Hematopoietic multipotent progenitor cell treated with erythropoietin and hydrocortisone succinate and interleukin-3 and kit ligand, for 4 days (in vitro differentiated cells): ENCODE measurements at places on chromosomes 16 and 17.

DNA sequence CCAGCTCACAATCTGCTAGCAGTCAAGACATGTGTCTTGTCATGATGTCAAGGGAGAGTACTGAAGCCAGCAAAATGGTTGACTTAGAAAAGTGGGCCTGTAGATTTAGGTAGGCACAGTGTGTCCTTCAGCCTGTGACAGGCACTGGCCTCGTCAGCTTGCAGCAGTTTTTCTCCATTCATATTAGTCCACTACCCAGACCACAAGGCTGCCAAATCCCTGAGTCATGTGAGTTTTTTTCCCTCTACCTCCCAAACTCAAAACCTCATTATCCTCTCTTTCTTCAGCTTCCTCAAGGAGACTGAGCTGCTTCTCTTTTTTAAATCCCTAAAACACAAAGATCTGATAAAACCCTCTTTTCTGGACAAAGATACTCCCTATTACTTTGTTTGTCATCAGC, 102.6 kb upstream of the HS3ST3A1 start:
- no peak for DNase-seq

DNA sequence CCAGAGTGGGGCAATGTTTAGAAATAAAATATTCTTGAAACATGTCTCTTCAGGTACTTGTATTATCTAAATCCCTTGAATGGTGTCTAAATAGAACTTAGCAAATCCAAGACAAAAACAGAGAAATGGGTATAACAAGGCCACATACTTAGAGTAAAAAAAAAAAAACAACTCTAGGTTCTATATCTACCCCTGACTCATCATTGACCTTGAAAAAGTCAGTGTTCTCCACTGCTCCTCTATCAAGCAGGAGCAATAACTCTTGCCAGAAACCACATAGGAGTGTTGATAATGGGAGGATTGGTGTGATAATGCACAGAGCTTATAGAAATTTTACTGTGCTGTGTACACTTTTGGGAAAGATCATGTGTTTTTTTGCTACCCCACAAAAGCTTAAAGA, 296.6 kb upstream of the PMFBP1 start:
- peak; percentile 31 for DNase-seq

GRCh38 chr17:69342896-69343644, 16.1 kb upstream of the ABCA5 start:
- no peak for DNase-seq

DNA sequence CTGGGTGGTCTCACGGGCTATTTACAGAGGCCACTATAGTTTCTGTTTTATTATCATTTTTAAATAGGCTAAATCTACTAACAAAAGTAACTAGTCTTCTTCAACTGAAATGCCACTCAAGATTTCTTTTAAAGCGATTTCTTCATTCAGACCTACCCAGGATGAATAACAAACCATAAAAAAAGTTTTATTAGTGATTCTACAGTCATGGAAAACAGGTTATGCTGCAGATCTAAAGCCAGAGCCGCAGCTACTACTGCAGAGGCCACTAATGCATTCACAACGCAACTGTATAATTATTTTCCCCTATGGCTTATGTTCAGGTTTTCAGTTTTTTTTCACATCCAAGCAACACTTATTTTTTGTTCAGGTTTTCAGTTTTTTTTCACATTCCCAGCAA, 136.2 kb upstream of the AXIN2 start:
- DNase-seq = no peak

DNA sequence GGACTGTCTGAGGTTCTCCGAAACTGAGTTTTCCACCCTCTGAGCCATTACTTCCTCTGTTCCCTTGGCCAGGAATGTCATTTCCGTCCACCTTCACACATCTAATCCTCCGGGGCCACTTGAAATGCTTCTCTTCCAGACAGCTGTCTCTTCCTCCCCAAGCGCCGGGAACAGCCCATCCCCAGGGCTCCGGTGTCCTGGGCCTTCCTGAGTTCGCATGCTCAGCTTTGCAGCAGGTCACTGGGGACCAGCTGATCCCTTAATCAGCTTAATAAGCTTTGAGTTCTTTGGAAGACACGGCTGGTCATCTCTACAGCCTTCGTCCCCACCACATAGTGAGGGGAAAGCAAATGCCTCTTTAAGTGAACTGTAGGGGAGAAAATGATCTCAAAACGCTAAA, 123.4 kb downstream of the DYNLRB2 start:
- DNase-seq = no peak

DNA sequence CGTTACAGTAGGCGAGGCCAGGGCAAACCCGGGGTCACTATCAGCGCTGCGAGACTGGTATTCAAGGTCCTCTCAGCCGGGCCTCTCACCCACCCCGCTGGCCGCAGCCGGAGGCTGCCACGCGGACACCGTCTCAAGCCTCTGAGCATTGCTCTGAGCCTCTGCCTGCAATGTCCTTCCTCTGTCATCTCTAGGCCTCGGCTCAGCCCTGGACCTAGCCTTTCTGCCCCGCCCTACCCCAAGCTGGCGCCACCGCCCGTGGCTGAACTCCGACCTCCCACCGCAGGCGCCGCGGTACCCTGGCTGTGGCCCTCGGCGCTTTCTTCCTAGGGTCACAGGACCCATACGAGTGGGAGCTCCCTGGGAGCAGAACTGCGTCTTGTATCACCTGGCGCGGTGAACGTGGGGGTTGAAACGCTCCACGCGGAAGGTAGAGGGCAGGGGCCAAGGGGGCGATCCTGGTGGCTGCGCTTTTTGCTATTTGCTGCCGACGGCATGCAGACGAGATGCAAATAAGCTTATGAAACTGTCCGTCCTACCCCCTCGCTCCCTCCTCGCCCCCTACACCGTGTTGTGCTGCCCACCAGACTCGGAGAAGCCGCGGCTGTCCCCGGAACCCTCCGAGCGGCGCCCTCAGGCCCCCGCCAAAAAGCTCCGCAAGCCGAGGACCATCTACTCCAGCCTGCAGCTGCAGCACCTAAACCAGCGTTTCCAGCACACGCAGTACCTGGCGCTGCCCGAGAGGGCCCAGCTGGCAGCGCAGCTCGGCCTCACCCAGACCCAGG, 3.7 kb downstream of the DLX4 start:
- no peak for DNase-seq
